ENCODE measurements at places on chromosomes 6 and 20.

GRCh38 chr6:9370480-9370879, 935.1 kb upstream of the SLC35B3 start:
- DNase-seq, result no peak

DNA sequence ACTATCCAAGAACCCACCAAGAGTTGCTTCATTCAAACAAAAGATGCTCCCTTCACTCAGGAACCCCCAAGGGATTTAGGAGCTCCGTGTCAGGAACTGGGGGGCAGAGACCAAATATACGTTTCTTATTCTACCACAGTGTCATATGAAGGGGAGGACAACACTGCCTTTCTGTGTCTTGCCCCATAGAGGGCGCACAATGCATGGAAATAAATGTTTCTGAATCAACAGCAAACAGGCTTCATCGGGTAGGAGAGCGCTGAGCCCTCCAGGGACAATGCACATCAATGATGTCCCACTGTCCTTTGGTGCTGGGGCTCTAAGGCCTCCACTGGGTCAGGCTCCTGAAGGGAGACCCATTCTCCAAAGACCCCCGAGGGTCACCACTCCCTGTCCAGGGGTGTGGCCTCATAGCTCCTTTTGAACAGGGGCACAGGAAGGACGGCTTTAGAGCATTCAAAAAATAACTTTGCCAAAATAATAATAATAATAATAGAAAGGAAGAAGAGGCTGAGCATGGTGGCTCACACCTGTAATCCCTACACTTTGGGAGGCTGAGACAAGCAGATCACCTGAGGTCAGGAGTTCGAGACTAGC, 31.1 kb downstream of the PLG start:
- DNase-seq, result no peak

DNA sequence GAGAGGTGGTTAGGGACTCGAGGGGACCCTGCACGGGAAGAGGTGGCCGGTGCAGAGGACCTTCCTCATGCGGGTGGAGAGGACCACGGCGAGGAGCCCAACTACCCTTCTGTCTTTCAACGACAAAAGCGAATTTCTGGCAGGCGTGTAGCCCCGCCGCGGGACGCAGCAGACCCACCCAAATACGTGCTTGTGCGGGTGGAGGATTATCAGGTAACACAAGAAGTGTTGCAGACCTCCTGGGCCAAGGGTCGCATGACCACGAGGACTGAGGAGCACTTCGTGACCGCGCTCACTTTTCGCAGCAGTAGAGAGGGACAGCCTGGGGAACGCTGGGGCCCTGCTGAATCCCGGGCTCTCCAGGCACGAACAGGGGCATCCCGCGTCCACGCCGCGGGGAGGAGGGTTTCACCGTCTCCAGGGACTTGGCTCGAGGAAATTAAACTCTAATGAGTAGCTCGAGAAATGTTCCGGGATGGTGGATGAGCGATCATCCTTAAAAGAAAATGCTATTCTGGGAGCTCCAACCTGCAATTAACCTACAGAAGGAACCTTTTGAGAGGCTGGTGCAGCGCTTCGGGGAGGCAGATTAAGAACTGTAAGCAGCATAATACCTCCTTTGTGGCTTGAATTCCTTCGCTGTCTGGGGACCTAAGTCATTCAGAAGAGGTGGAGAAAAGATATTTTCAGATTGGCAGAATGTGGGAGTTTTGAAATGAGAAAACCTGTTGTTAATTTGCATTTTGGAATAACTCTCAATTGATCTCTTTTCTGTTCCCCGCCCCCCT, 804 bp downstream of the C6orf141 start:
- DNase-seq, result no peak

DNA sequence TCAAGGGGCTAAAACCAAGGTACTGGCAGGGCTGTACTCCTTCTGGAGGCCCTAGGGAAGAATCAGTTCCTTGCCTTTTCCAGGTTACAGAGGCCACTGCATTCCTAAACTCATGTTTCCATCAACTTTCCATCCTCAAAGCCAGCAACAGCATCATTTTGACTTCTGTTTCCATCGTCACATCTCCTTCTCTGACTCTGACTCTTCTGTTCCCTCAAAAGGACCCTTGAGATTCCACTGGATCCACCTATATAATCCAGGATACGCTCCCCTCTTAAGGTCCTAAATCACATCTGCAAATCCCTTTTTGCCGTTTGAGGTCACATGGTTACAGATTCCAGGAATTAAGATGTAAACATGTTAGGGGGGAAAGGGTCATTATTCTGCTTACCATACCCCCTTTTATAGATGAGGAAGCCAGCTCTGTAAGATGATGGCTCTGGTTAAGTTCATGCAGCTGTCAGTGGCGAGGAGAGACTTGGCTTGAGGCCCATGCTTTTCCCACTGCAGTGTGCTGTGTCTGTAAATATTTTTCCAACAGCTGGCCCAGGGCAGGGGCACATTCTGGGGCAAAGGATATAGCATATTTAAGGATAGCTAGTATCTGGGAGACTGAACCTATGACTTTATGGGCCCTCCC, 114.6 kb downstream of the TNFRSF21 start:
- DNase-seq, result no peak

GRCh38 chr6:107122748-107123147, 7.4 kb upstream of the BEND3 start:
- DNase-seq, result no peak

GRCh38 chr6:157557559-157557958, 176.6 kb downstream of the ZDHHC14 start:
- no peak for DNase-seq

GRCh38 chr6:151461673-151462072, 9.7 kb upstream of the RMND1 start:
- no peak for DNase-seq

DNA sequence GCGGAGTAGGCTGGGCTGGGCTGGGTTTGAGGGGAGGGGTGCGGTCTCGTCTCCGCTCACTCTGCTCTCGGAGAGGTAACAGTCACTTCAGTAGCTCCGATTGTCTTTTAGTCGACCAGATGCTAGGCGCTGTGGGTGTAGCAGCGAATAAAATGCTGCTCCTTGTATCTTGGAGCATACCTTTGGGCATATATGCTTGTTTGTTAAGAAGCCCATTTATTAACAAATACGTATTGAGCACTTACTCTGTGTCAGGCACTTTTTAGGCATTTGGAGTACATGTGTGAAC, 545 bp downstream of the ACTR5 start:
- no peak for DNase-seq

DNA sequence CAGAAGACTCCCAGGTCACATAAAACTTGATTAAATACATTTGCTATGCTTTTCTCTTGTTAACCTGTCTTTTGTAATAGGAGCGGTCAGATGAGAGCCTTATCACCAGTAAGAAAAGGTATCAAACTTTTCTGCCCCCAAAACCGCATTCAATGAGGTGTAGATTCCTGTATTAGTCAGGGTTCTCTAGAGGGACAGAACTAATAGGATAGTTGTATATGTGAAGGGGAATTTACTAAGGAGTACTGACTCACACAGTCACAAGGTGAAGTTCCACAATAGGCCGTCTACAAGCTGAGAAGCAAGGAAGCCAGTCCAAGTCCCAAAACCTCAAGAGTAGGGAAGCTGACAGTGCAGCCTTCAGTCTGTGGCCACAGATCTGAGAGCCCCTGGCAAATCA, 32.7 kb downstream of the PTPRK start:
- DNase-seq, result no peak

DNA sequence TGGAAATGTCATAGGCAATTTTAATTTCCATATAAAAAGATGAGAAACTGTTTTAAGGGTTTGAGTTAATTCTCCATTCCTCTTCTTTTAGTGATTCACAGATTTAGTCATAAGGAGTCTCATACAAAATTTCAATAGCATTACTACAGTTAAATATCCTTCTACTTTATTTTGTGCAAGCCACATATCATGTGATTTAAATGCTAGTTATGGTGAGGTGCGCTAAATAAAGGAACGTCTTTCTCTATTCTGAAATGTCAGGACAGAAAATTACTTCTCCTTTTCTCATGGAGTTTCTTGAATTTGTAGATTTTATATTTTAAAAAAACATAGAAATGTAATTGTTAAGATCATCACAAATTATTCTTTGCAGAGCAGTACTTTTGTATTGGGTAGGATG, 50.0 kb upstream of the SUPT3H start:
- no peak for DNase-seq

DNA sequence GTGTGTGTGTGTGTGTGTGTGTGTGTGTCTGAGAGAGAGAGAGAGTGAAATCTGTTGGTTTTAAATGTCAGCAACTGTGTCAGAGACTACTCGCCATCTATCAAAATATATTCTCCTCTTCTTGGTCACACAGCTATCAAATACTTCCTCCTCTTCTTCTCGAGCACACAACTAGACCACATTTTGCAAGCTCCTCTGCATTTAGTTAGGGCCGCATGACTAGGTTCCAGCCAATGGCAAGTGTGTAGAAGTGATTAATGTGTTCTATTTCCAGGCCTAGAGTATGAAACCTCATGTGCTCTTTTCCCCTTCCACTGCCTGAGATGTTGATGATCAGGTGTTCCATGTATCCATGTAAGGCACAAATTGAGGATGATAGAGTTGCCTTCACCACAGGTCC, 278.5 kb upstream of the MARCKS start:
- no peak for DNase-seq

DNA sequence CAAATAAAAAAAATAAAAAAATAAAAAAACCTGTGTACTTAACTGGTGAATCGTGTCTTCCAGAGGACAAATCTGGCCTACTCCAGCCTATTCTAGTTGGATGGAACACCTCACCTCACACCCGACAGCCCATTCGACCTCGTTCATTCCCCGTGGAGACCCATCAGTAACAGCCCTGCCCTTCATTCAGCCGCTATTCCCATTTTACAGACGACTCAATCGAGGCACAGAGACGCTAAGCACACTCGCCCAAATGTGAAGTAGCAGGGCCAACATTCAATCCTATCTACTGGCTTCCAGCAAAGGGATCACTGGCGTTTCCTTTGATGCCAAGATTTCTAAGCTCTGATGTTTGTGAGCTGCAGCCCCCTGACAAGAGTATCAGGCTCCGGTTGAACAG, 1.8 kb upstream of the NTSR1 start:
- no peak for DNase-seq

- DNase-seq, result peak; percentile 16
Observed at GRCh38 chr20:3753098-3753497, 14.5 kb downstream of the ADISSP start.

GRCh38 chr20:45163083-45163803, 11.5 kb upstream of the PI3 start:
- DNase-seq, result no peak

- DNase-seq, result no peak
Observed at GRCh38 chr6:1664329-1664728, 54.6 kb downstream of the FOXC1 start.

DNA sequence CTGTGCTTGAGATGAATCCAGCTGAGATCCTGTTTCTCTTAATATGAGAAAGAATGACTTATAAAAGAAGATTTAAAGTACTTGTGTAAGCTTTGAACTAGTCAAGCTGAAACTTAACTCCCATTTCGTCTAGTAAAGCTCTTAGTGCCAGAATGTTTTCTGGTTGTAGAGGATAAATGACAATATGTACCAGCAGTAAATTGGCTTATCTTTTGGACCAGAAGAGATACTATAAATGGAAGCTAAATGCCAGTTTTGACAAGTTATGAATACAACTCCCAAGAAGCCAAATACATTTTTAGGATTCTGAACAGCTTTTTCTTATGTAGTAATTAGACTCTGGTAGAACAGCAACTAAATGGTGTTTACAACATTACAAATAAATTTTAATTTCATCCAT, 608.7 kb downstream of the EYS start:
- DNase-seq, result no peak

- no peak for DNase-seq
Observed at GRCh38 chr20:49526056-49526455, 41.9 kb downstream of the PTGIS start.

DNA sequence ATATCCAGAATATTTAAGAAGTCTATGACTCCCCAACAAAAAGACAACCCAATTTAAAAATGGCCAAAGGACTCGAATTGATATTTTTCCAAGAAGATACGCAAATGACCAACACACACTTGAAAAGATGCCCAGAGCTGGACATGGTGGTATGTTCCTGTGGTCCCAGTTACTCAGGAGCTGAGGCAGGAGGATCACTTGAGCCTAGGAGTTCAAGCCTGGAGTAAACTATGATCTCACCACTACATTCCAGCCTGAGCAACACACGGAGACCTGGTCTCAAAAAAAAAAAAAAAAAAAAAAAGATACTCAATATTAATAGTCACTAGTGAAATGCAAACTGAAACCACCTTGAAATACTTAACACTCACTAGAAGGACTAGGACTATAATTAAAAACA, 12.2 kb upstream of the ARMC2 start:
- DNase-seq, result no peak

- DNase-seq, result no peak
Observed at GRCh38 chr20:11912013-11912658, 5.6 kb upstream of the BTBD3 start.

- DNase-seq, result no peak
Observed at GRCh38 chr6:88916615-88917208, 46.7 kb downstream of the RNGTT start.

GRCh38 chr6:75147512-75147911, 58.3 kb downstream of the COL12A1 start:
- no peak for DNase-seq

GRCh38 chr6:53391170-53391569, 42.4 kb upstream of the ELOVL5 start:
- DNase-seq, result no peak

GRCh38 chr6:147559006-147559405, 50.5 kb downstream of the SAMD5 start:
- no peak for DNase-seq

Measured in AG04449 (cell line).